Right ventricle myocardium inferior (tissue), 1 donor: ENCODE measurements at places on chromosomes 11 and 22. TPM values are rescaled to one million over a fixed set of nuclear protein-coding genes. Genes with fewer than 3 reads are reported as not detected.

SPCS2 gene
- 108 TPM for total RNA-seq

DNA sequence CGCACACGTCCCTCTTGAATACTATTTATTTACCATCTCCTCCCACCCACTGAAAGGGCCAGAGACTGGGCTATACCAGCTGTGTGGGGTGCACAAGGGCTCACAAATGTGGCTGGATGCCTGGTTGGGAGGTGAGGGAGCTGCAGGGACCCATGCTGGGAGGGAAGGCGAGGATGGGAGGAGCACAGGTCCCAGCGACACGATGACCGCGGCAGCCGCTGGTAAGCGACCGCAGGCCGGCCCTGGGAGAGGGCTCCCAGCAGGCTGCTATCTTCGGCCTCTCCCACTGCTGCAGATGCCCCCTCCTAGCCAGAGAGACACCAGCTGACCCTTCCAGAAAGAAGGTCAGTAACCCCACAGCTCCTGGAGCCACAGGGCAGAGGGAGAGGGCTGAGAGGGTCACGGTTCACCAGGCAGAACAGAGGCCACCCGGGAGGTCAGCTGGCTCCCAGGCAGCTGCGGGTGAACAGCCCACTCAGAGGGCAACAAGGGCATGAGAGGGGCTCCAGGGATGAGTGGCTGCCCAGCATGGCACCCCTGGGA is 163.9 kb downstream of the CRYBB2 start:
- no peak for DNase-seq

DNA sequence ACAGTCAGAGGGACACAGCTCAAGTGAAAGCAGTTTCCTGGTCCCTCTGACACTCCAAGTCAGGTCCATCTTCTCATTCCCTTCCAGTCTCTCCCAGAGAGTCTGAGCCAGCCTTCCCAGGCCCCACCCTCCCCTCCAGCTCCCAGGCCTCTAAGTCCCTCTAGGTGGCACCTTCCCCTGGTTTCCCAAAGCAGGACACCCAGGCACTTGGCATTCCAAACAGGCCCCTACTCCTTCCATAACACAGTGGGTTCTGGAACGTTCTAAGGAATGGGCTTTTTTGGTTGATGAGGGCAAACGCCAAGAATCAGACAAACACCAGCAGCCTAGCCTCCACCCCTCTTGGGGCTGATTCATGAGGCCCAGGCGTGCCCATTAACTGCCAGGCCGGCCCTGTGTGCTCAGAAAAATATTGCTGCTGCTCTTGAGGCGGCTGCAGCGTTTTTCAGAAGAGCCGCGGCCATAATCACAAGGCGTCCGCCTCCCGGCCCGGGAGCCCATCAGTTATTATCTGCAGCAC is 418.7 kb downstream of the SOX6 start:
- no peak for DNase-seq

GRCh38 chr11:104120493-104121137 is 43.3 kb downstream of the PDGFD start:
- DNase-seq: no peak

PLCB3 gene
- total RNA-seq: 10.9 TPM

OR51E1 gene
- 1.9 TPM for total RNA-seq

DNA sequence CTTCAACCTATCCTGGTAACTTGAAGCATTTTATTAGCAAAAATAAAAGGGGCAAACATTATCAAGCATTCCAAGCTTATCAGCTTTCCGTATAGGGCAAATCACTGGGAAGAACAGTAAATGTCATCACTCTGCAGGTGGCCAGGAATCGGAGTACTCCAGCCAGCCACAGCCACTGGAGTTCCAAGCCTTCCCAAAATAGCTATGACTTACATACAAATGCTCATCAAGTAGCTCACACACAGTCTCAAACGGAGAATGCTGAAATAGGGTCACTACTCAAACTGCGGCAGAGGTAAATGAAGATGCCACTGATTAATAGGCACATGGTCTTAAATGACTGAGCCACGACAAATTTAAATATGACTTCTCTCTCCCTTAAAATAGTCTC is 2.1 kb downstream of the USP28 start:
- no peak for DNase-seq

DNA sequence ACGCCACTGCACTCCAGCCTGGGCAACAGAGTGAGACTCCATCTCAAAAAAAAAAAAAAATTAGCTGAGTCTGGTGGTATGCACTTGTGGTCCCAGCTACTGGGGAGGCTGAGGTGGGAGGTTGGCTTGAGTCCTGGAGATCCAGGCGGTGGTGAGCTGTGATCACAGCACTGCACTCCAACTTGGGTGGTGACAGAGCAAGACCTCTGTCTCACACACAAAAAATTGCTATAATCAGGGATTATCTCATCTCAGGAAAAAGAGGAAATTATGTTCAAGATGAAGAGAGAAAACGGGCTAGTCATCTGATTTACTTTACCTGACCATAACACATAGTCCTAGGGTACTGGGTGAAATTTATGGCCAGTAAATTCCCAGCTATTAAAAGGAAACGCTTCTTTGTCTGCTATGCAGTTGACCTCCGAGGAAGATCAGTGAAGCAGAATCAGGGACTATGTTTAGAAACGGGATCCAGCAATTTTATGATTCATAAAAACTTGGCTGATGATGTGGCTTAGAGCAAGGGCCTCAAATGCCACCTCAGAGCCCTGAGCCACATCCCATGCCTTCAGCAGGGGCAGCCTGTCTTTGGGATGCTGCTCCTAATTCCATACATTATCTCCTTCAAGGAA is 386.2 kb downstream of the NTM start:
- DNase-seq: no peak

SRRD gene
- total RNA-seq: 20.9 TPM

DNA sequence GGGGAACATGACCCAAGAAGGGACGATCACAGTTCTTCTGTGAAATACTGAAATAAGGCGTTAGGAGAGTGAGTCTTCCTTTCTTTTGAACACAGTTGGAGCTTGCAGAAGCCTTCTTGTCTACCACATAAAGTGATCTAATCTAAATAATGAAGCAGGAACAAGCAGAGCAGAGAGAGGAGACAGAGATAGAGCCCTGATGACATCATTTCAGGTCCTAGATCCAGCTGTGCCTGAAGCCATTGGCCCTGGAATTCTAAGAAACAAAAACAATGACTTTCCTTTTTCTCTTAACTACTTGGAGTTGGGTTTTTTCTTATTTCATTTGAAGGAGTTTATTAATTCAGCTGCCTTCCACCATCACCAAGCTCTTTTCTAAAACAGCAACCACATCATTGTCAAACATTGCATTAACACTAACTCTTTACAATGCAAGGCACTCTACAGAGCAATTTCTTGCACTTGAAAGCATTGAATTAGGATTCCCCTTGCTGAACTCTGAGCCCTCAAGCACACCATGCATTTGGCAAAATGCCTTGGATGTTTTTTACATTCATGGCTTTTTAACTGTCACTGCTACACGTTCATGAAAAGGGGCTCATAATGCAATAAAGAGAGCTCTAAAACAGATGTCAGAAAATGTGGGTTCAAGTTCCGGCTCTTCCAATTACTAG is 117.2 kb upstream of the TIMP3 start:
- no peak for DNase-seq

- no peak for DNase-seq
Observed at GRCh38 chr11:70739811-70740487, 341.6 kb downstream of the CTTN start.

DNA sequence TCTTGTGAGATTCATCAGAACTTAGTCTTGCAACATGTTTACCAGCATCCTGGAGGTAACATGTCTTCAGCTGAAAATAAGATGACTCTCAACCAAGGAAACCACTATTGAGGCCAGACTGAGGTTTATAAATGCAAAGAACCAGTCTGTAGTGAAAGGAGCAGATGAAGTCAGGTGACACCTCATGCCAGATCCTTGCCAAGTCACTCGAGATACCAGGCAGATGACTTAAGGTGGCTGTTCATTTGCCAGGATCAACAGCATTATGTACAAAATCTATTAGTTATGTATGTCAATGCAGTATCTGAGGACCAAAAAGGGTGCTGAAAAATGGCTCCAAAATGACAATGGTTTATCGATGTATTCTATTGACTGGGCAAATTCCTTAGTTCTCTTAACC is 100.0 kb upstream of the SOX6 start:
- no peak for DNase-seq

CASP12 gene
- 0.22 TPM for total RNA-seq

- DNase-seq: no peak
Observed at GRCh38 chr11:130337281-130338089, 22.8 kb upstream of the ZBTB44 start.

- DNase-seq: no peak
Observed at GRCh38 chr11:8266246-8267241, 2.9 kb upstream of the LMO1 start.

DNA sequence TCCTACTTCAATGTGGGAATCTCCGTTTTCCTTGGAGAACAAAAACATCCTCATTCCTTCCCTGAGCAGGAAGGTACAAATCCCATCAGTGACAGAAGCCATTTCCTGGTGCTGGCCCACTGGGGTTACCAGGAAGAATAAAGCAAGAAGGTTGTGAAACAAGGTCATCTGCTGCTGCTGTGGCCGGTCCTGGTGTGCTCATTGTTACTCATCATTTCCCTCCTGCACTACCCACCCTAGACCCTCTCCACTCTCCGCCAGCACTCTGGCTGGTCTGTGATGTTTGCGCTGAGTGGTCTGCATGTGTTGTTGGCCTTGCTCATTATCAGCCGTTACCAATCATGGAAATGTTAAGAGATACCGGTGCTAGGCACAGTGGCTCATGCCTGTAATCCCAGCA is 37.0 kb downstream of the OSBP2 start:
- DNase-seq: no peak

PPP6R3 gene
- total RNA-seq: 83.5 TPM

DNA sequence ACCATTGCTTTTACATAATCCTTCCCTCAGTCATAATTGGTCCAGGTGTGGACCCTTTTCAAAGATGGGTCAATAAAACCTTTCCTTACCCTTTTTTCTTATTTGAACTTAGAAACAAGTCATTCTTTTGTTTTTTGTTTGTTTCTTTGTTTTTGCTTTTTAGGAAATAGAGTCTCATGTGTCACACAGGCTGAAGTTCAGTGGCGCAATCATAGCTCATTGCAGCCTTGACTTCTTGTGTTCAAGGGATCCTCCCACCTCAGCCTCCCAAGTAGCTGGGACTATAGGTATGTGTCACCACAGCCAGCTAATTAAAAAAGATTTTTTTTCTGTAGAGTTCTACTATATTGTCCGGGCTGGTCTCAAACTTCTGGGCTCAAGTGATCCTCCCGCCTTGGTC is 9.4 kb upstream of the PHOX2A start:
- no peak for DNase-seq

FJX1 gene
- total RNA-seq: 0.54 TPM

DNA sequence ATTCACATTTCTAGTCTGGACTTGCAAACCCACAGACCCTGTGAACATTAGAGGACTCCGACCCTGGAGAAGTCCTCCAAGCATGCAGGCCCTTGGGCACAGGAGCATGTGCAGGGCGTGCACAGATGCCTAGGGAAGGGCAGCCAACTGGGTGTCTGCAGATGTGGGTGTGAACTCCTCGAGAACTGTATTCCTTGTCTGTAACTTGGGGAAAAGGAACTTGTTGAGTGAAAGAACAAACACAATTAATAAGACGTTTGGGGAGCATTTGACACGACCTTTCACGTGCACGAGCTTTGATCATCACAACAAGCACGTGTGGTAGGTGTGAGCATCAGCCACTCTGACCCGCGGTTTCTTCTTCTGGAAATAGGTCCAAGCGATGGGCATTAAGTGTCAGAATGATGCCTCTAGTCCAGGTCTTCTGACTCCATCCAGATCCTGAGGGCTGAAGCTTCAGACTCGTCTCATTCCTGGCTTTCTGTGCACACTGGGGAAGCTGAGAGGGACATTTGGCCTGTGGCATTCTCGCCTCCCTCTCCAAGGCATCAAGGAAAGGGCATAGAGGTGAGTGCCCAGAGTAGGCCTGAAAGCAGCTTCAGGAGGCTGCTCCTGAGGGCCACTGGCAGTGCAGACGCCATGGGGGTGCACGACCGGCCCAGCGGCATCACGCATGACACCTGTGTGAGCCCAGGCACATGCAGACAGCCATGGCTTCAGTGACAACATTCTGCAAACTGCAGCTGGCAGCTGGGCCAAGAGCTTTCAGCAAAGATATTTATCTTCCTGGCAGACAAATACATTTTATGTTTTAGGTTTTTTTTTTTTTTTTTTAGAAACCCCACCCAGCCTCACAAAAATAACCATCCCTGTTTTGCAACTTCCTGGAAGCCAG is 32.5 kb downstream of the ALX4 start:
- DNase-seq: no peak

GRCh38 chr22:44622147-44622427 is 79.9 kb upstream of the PRR5 start:
- DNase-seq: no peak

GRCh38 chr11:117300773-117301172 is 9.6 kb downstream of the BACE1-AS start:
- DNase-seq: no peak
